Progenitor cell of endocrine pancreas (in vitro differentiated cells): ENCODE measurements at places on chromosomes 11 and 22. TPM values are rescaled to one million over a fixed set of nuclear protein-coding genes. Genes with fewer than 3 reads are reported as not detected.

Gene CLTCL1
- total RNA-seq = 6.6 and 8.7 TPM in 2 replicates

- no peak for DNase-seq
These were observed 22.6 kb upstream of the SERPIND1 start for GRCh38 chr22:20751185-20751851.

GRCh38 chr22:24240381-24240780 is 4.5 kb downstream of the GGT5 start:
- DNase-seq = no peak

DNA sequence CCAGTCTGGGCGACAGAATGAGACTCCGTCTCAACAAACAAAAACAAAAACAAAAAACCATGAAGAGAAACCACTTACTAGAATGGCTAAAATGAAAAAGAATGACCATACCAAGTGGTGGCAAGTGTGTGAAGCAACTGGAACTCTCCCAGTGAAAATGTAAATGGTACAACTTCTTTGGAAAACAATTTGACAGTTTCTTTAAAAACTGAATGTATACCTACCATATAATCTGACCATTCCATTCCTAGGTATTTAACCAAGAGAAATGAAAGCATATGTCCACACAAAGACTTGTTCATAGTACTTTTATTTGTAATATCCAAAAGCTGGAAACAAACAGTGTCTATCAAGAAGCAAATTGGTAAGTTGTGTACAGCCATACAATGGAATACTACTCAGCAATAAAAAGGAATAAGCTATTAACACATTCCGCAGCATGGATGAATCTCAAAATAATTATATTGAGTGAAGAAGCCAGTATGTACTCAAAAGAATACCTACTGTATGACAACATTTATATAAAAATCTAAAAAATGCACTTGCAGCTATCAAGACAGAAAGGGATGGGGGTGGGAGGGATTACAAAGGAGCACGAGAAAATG is 27.7 kb downstream of the DGCR2 start:
- no peak for DNase-seq

GRCh38 chr22:49616356-49617231 is 211.1 kb downstream of the BRD1 start:
- no peak for DNase-seq

DNA sequence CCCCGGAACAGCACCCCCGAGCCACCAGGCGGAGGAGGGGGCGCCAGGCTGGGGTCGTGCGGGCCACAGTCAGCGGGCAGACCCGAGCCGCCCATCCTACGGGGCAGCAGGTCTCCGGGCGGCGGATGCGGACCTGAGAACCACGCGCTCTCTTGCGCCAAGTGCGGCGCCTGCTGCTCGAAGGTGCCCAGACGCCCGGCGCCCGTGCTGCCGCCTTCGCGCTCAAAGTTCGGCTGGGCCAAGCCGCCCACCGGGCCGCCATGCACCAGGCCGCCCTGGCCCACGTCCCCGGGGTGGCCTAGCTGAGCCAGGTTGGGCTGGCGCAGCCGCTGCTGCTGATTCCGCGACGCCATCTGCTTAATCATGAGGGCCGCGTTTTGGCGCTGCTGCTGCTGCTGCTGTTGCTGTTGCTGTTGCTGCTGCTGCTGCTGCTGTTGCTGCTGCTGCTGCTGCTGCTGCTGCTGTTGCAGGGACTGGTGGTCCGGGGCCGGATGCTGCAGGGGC is 3.0 kb downstream of the MN1 start:
- DNase-seq = no peak

- no peak for DNase-seq
These were observed 804 bp upstream of the CREBZF start for GRCh38 chr11:85665733-85666132.

DNA sequence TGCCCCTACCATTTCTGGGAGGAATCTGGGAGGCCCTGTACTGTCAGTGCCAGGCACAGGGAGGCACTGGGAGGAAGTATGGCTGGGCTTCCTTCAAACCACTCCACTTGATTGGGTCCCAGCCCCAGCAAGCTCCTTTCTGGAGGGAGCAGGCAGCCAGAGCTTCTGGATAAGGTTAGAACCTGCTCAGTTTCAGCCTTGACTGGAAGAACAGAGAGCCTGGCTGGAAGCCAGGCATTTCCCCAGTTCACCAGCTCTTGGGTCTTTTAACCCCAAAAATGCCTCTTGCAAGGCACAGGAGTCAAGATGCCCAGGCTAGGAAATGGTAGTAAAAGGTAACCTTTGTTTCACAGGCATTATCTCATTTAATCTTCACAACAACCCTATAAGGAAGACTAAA is 9.0 kb upstream of the KCTD14 start:
- no peak for DNase-seq
